ENCODE measurements at places on chromosomes 1 and 21.

- peaks cover 40% of the 10 kb centered on the region for H3K4me1 ChIP-seq
- H3K4me3 ChIP-seq, result peak overlapping the region; percentile 62
- DNase-seq, result peak; percentile 70
- H3K27ac ChIP-seq, result no peak overlapping the region
- H3K36me3 ChIP-seq, result no peaks in the 10 kb centered on the region
Measured at GRCh38 chr1:155125946-155126555, 1.6 kb upstream of the EFNA1 start.

- no peaks in the 10 kb centered on the region for H3K27me3 ChIP-seq
- no peak overlapping the region for H3K4me3 ChIP-seq
Measured at GRCh38 chr1:237171454-237172117, 129.6 kb downstream of the RYR2 start.

GRCh38 chr1:203858055-203858454 is 3.3 kb upstream of the SNRPE start:
- no peaks in the 10 kb centered on the region for H3K27me3 ChIP-seq
- no peak for DNase-seq
- H3K4me1 ChIP-seq, result no peaks in the 10 kb centered on the region
- H3K27ac ChIP-seq, result no peak overlapping the region
- H3K4me3 ChIP-seq, result no peak overlapping the region
- H3K36me3 ChIP-seq, result peaks cover 12% of the 10 kb centered on the region

- no peak overlapping the region for H3K4me3 ChIP-seq
- H3K27me3 ChIP-seq, result no peaks in the 10 kb centered on the region
- DNase-seq, result no peak
- no peak overlapping the region for H3K27ac ChIP-seq
- H3K4me1 ChIP-seq, result no peaks in the 10 kb centered on the region
- no peaks in the 10 kb centered on the region for H3K36me3 ChIP-seq
Measured at GRCh38 chr1:31488528-31488927, 75.5 kb downstream of the SERINC2 start.

DNA sequence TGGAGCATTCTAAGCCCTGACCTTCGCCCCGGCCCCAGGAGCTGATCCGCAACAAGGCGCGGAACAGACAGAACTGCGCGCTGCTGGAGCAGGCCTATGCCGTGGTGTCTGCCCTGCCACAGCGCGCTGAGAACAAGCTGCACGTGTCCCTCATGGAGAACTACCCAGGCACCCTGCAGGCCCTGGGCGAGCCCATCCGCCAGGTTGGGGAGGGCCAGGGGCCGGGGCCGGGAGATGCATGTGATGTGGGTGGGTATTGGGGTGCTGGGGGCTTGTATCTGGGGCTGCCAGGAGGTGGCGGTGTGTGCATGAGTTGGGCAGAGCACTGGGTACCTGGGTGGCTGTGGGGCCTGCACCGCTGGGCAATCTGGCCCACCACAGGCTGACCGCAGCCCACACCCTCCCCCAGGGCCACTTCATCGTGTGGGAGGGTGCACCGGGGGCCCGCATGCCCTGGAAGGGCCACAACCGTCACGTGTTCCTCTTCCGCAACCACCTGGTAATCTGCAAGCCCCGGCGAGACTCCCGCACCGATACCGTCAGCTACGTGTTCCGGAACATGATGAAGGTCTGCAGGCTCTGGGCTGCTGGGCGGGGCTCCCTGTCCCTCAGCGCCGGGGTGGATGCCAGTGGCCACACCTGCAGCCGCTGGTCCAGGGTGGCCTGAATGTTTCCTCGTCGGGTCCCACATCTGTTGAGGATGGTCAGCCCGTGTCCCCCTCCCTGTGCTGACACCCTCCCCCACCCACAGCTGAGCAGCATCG is 65.8 kb downstream of the TRIM11 start:
- DNase-seq, result peak; percentile 23
- H3K4me1 ChIP-seq, result no peaks in the 10 kb centered on the region
- no peak overlapping the region for H3K4me3 ChIP-seq
- H3K27ac ChIP-seq, result no peak overlapping the region
- H3K36me3 ChIP-seq, result no peaks in the 10 kb centered on the region
- no peaks in the 10 kb centered on the region for H3K27me3 ChIP-seq

GRCh38 chr1:174874331-174875053 is 125.3 kb upstream of the CACYBP start:
- H3K4me3 ChIP-seq, result peak overlapping the region; percentile 74
- no peaks in the 10 kb centered on the region for H3K36me3 ChIP-seq
- H3K27ac ChIP-seq, result peak overlapping the region; percentile 70
- DNase-seq, result no peak
- peaks cover 24% of the 10 kb centered on the region for H3K4me1 ChIP-seq

DNA sequence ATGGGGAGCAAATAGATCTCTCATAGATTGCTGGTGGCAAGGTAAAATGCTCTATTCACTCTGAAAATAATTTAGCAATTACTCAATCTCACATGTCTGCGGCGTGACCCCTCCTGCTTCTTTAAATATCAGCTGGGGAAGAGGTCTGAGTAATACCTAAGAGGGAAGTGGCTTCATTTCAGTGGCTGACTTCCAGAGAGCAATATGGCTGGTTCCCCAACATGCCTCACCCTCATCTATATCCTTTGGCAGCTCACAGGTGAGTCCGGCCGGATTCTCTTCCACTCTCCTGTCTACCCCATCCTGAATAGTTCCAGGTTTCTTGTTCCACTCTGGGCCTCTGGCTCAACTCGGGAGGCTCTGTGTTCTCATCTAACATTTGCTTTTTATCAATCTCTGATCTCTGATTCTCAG is at the start of gene SLAMF7:
TSS of gene SLAMF7 (plus strand) at position 150 of the 414 bp plus-strand sequence. CDS start at position 205, 55 bp downstream.
- DNase-seq, result no peak
- H3K4me1 ChIP-seq, result no peaks in the 10 kb centered on the region
- H3K4me3 ChIP-seq, result no peak within 1 kb of the TSS
- H3K27me3 ChIP-seq, result no peaks in the 10 kb centered on the region
- H3K27ac ChIP-seq, result no peak within 1 kb of the TSS
- no peaks in the 10 kb centered on the region for H3K36me3 ChIP-seq

GRCh38 chr1:54190526-54190925 is 9.3 kb downstream of the CYB5RL start:
- H3K4me3 ChIP-seq, result no peak overlapping the region
- H3K27ac ChIP-seq, result no peak overlapping the region
- H3K36me3 ChIP-seq, result peaks cover 6% of the 10 kb centered on the region
- no peaks in the 10 kb centered on the region for H3K4me1 ChIP-seq

- H3K4me3 ChIP-seq, result no peak overlapping the region
- H3K27me3 ChIP-seq, result peaks cover 25% of the 10 kb centered on the region
- peaks cover 2% of the 10 kb centered on the region for H3K4me1 ChIP-seq
Measured at GRCh38 chr1:161260376-161261260, 2.1 kb downstream of the PCP4L1 start.

- no peak overlapping the region for H3K4me3 ChIP-seq
- H3K27me3 ChIP-seq, result no peaks in the 10 kb centered on the region
- H3K27ac ChIP-seq, result no peak overlapping the region
- no peaks in the 10 kb centered on the region for H3K36me3 ChIP-seq
- no peaks in the 10 kb centered on the region for H3K4me1 ChIP-seq
Measured at GRCh38 chr1:109490029-109490933, 3.6 kb upstream of the CYB561D1 start.

GRCh38 chr1:231053493-231054162 is 13.6 kb upstream of the FAM89A start:
- no peaks in the 10 kb centered on the region for H3K27me3 ChIP-seq
- DNase-seq, result no peak
- no peak overlapping the region for H3K27ac ChIP-seq
- H3K36me3 ChIP-seq, result no peaks in the 10 kb centered on the region
- no peaks in the 10 kb centered on the region for H3K4me1 ChIP-seq

DNA sequence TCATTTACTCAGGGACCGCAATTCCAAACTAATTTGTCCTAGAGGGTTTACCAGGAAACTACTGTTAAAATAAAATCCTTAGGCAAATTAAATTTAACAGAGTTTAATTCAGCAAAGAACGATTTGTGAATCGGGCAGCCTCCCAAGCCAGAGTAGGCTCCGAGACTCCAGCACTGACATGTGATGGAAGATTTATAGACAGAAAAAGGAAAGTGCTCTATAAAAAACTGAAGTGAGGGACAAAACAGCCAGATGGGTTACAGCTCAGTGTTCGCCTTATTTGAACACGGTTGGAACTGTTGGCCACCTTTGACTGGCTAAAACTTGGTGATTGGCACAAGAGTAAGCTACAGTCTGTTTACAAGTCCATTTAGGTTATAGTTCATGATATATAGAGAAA is 35.2 kb upstream of the RCSD1 start:
- DNase-seq, result no peak
- no peaks in the 10 kb centered on the region for H3K36me3 ChIP-seq
- H3K27me3 ChIP-seq, result no peaks in the 10 kb centered on the region
- no peak overlapping the region for H3K27ac ChIP-seq

DNA sequence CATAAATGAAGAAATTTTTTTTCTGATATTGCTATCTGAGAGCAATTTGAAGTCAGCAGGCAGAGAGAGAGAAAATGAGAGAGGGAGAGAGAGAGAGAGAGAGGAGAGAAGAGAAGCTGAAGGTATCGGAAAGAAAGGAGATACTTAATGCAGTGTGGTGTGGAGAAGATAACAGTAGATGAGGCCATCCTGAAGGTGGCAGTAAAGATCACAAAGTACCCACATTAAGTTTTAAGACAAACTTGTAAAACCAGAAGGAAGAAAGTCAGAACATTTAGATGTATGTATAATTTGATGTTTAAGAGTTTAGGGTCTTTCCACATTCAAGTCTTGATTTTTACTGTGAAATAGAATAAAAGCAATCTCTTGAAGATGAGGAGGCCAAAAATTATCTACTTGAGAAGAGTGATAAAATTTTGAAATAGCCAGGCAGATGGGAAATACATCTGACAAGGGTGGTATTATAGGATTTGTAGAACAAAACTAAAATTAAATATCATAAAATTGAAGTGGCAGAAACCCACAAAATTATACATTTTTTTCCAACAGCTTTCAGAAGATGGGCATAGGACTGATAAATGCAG is 1753.4 kb downstream of the MRPL39 start:
- no peaks in the 10 kb centered on the region for H3K36me3 ChIP-seq
- no peaks in the 10 kb centered on the region for H3K27me3 ChIP-seq
- DNase-seq, result no peak
- H3K27ac ChIP-seq, result no peak overlapping the region
- H3K4me1 ChIP-seq, result no peaks in the 10 kb centered on the region
- H3K4me3 ChIP-seq, result no peak overlapping the region

DNA sequence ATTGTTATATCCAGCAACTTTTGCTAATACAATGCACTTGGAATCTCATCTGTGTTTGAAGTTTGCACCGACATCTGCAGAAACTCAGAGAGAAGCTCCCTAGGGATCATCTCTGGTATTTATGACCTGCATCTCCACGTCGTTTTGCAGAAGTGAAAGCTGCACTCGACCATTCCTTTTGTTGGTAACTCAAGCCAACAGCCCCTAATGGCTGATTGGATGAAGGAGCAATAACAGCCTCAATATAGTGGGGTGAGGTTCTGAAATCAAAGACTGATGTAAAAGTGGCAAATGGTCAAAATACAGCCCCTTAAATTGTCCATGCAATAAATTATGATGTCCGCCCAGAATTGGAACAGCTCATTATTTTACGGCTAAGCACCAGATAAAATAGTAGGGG is 344.2 kb upstream of the KAZN start:
- no peaks in the 10 kb centered on the region for H3K4me1 ChIP-seq
- no peak overlapping the region for H3K4me3 ChIP-seq
- H3K27me3 ChIP-seq, result no peaks in the 10 kb centered on the region
- DNase-seq, result no peak

- H3K4me3 ChIP-seq, result no peak overlapping the region
- no peaks in the 10 kb centered on the region for H3K4me1 ChIP-seq
- no peak for DNase-seq
- H3K27me3 ChIP-seq, result no peaks in the 10 kb centered on the region
Measured at GRCh38 chr1:19300211-19300610, 11.6 kb upstream of the AKR7A3 start.

- no peak overlapping the region for H3K27ac ChIP-seq
- H3K27me3 ChIP-seq, result no peaks in the 10 kb centered on the region
- no peaks in the 10 kb centered on the region for H3K4me1 ChIP-seq
- H3K4me3 ChIP-seq, result no peak overlapping the region
- no peaks in the 10 kb centered on the region for H3K36me3 ChIP-seq
Measured at GRCh38 chr1:13801655-13802486, 101.9 kb downstream of the PRDM2 start.

GRCh38 chr1:228061411-228062084 is 21.0 kb upstream of the ARF1 start:
- H3K27me3 ChIP-seq, result peaks cover 82% of the 10 kb centered on the region
- H3K36me3 ChIP-seq, result no peaks in the 10 kb centered on the region
- no peaks in the 10 kb centered on the region for H3K4me1 ChIP-seq
- H3K4me3 ChIP-seq, result no peak overlapping the region
- no peak overlapping the region for H3K27ac ChIP-seq

GRCh38 chr1:61058483-61059245 is 23.7 kb upstream of the NFIA start:
- peaks cover 2% of the 10 kb centered on the region for H3K36me3 ChIP-seq
- H3K27me3 ChIP-seq, result peaks cover 43% of the 10 kb centered on the region
- no peak for DNase-seq
- no peak overlapping the region for H3K4me3 ChIP-seq
- peaks cover 13% of the 10 kb centered on the region for H3K4me1 ChIP-seq
- H3K27ac ChIP-seq, result no peak overlapping the region

- peaks cover 3% of the 10 kb centered on the region for H3K36me3 ChIP-seq
- no peak for DNase-seq
- H3K27me3 ChIP-seq, result no peaks in the 10 kb centered on the region
- no peak overlapping the region for H3K27ac ChIP-seq
- H3K4me1 ChIP-seq, result peaks cover under 1% of the 10 kb centered on the region
- no peak overlapping the region for H3K4me3 ChIP-seq
Measured at GRCh38 chr1:2299131-2299627, 71.1 kb downstream of the SKI start.

- H3K4me1 ChIP-seq, result no peaks in the 10 kb centered on the region
- H3K36me3 ChIP-seq, result no peaks in the 10 kb centered on the region
- H3K27ac ChIP-seq, result no peak overlapping the region
- H3K27me3 ChIP-seq, result no peaks in the 10 kb centered on the region
- DNase-seq, result peak; percentile 75
Measured at GRCh38 chr1:2132222-2133038, 62.1 kb downstream of the FAAP20 start.
